Mammary microvascular endothelial cell (primary cell): ENCODE measurements at places on chromosomes 1 and 21. TPM values are rescaled to one million over a fixed set of nuclear protein-coding genes. Genes with fewer than 3 reads are reported as not detected.

Gene CYP4Z1
- not detected in 2 replicates for total RNA-seq

Gene CDA
- total RNA-seq: 0.13 and 1.1 TPM in 2 replicates

Gene BTBD8
- total RNA-seq: 1.1 and 2.1 TPM in 2 replicates

Gene SYCP1
- total RNA-seq: not detected in 2 replicates

Gene CLK2
- total RNA-seq: 13.1 and 15.4 TPM in 2 replicates

Gene RGL1
- total RNA-seq: 11.8 and 12.3 TPM in 2 replicates

Gene OXCT2
- total RNA-seq: 0.73 and 2.7 TPM in 2 replicates

Gene TTLL10
- not detected in 2 replicates for total RNA-seq

Gene PCSK9
- 0.10 and 0.33 TPM in 2 replicates for total RNA-seq

Gene FHAD1
- 0.39 and 0.40 TPM in 2 replicates for total RNA-seq

Gene NBPF14
- 0.74 and 1.1 TPM in 2 replicates for total RNA-seq

Gene EPHX1
- total RNA-seq: 39.4 and 43.9 TPM in 2 replicates

Gene NFIA
- 7.6 and 12.2 TPM in 2 replicates for total RNA-seq

Gene UBE2U
- total RNA-seq: not detected in 2 replicates

Gene TSACC
- total RNA-seq: 2.4 TPM in 1 of 2 replicates, not detected in the other
